ENCODE measurements at places on chromosomes 12 and 14.
A peak's percentile ranks its signal among the peaks of the same experiment; 100 is the strongest.

DNA sequence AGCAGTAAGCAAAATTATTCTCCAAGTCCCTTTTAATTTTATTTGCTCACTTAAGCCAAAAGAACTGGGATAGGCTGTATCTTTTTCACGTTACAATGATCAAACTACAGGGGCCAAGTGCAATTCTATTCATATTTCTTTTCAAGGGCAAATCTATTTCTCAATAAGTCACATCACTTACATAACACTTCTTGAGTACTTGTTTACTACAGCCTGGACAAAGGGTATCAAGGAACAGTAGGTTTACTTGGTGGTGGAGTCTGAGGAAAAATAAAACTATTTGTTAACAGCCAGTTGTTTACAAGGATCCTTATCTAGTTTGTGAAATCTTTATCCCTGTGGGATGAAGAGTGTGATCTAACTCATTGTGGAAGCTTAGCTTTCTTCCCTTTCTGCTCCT lies 72.1 kb downstream of the PDE3A start:
- DNase-seq, result no peak

- DNase-seq, result no peak
These were observed 115.4 kb downstream of the KIF21A start for GRCh38 chr12:39327510-39327909.

DNA sequence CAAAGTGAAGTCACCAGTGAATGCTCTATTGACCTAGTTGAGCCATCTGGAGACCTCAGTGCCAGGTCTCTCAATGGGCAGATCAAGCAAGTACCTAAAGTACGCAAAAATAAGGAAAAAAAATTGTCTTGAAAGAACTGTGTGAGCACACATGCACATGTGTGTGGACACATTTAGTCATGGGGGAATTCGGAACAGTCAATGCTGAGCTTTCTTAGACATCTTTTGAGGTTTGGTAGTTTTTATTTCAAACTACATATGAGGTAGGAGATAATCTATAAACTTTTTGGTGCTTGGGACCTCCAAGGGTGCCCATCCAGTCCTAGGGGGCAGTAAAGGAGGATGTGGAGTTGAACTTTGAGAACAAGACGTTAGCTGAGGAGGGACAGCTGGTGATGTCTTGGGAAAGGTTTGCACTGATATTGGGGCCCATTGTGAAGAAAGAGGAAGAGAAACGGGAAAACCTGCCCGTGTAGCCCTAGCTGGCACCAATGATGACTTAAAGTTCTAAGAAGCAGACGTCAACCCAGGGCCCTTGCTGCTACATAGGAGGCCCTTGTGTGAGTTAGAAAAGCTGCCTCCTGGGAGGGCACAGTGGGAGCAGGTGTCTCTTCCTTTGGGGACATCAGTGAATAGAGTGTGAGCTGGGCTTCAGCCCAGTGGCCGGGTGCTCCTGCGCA lies 124.4 kb downstream of the NT5DC3 start:
- DNase-seq, result no peak

- DNase-seq, result no peak
These were observed 17.3 kb downstream of the GALC start for GRCh38 chr14:87975636-87976035.

DNA sequence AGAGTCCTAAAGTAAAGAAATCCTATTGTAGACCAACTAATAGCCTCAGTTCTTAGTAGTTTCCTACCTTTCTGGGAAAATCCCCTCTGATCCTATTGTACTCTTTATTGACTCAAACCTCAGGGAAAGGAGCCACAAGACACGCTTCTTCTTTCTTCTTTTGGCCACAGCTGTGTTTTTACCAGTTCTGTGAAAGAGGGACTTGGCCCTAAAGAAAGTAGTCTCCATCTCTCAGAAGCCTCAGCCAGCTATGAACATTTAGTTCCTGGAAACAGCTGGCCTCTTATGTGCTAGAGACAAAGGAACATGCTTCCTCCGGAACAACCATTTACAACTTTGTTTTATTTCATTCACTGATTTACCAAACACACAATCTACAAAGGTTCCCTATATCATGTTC lies 66.1 kb upstream of the ARID2 start:
- no peak for DNase-seq

- DNase-seq, result no peak
These were observed 129.6 kb upstream of the SOX5 start for GRCh38 chr12:24079083-24079482.

- no peak for DNase-seq
These were observed 72.4 kb downstream of the RASSF3 start for GRCh38 chr12:64682572-64683277.

DNA sequence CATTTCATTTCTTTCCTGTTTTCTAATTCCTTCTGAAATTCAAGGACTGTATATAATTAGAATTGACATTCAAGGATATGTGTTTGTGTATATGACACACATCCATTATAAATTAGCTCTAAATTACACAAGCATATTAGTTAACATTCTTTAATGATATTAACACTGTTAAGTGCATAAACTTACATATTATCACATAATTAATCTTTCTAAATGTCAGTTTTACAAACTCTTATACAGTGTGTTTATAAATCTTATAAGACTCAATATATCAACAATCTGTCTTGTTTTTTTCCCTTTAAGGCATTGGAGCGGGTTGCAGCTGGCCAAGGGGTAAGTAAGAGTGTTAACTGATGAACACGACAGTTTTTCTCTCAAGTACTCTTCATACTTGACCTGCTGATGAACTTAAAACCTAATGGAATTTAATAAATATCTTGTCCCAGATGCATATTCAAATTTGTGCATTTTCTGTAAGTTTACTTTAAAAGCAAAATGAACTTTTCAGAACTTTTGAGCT lies 76.1 kb downstream of the METTL25 start:
- no peak for DNase-seq

- no peak for DNase-seq
These were observed 35.7 kb downstream of the KIF26A start for GRCh38 chr14:104174051-104174450.

DNA sequence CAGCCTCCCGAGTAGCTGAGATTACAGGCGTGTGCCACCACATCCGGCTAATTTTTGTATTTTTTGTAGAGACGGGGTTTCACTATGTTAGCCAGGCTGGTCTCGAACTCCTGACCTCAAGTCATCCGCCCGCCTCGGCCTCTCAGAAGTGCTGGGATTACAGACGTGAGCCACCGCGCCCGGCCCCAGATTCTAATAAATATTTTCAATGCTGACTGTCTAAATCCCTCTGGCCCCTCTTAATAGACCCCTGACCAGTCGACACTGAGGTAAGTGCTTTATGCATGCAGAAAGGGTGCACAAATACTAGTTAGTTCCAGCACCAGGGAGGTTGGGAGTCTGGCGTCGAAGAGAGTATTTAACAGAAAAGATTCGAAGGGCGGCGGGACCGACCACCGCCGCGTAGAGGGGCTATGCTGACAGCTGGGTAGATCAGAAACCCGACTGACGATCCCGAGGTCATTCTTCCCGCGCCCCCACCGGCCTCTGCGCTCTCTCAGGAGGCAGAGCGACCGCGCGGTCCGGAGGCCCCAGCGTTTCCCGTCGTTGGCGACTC lies 1.1 kb upstream of the SPATS2 start:
- DNase-seq, result no peak

DNA sequence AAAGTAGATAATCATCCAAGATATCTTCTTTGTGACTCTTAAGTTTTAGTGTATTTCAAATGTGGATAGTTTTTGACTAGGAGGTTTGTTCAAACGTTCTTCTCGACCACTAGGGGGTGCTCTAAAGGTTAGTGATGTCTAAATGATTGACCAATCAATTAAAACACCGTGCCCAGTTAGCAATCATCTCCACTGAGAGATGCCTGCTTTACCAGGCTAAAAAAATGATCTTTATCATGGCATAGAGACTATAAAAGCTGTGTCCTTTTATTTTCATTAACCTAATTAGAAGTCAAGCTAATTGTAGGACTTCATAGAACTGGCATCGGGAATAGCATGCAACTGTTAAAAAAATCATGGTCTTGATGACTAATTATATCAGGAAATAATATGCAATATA lies 153.9 kb downstream of the PRKCH start:
- peak; percentile 33 for DNase-seq

DNA sequence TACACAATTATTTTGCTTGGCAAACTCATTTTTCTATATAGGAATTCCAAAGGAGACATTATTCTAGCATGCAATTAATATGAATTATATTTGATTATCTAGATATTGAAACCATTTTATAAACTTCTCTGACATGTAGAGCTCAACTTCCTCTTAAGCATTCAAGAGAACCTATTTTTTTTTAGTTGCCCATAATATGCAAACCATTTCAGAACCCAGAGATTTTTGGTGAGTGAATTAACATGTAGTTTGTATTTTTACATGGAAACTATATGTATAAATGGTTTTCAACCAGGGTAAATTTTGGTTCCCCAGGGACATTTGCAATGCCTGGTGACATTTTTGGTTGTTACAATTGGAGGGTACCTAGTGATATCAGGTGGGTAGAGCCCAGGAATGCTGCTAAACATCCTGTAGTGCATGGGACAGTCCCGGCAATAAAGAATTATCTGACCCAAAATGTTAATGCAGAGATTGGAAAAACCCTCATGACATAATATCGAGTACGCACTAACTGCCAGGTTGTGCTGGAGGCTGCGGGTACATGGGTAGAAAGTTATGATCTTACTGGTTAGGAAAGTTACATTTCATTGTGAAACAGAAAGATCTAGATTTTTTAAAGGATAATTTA lies 338.9 kb upstream of the GARIN2 start:
- DNase-seq, result no peak

- DNase-seq, result no peak
These were observed 5.2 kb downstream of the MYBPC1 start for GRCh38 chr12:101599771-101600484.

GRCh38 chr14:44035707-44036106 lies 471.4 kb downstream of the FSCB start:
- no peak for DNase-seq

DNA sequence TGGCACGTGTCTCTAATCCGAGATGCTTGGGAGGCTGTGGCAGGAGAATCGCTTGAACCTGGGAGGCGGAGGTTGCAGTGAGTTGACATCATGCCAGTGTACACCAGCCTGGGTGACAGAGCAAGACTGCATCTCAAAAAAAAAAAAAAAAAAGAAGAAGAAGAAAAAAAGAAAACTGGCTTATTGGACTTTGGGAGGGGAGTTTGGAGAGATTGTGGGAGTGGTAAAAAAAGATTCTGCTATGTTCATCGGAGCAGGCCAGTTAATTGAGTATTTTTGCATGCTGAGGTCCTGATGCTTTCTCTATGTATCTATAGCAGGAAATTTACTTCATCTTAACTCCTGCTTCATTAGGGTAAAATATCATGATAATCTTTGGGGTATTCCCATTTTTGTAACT lies 11.6 kb downstream of the CNOT2 start:
- no peak for DNase-seq

GRCh38 chr12:52146822-52147366 lies 44.9 kb downstream of the KRT80 start:
- no peak for DNase-seq

DNA sequence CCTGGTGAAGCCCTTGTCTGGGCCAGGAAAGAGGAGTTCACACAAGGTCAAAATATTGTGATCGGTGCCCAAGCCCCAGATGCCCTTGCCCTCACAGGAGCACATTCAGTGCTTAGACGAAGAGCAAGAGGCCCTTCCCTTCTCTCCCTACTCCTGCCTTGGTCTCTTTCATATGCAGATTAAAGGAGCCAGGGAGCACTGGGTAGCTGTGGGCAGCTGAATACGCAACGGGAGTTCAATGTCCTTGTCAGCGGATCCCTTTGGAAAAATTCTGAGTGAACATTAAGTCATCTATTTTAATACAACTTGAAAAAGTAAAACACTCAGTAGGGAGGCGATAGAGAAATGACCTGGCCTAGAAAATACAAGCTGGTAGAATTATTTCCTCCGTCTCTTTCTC lies 1489.4 kb downstream of the AACS start:
- DNase-seq, result no peak

DNA sequence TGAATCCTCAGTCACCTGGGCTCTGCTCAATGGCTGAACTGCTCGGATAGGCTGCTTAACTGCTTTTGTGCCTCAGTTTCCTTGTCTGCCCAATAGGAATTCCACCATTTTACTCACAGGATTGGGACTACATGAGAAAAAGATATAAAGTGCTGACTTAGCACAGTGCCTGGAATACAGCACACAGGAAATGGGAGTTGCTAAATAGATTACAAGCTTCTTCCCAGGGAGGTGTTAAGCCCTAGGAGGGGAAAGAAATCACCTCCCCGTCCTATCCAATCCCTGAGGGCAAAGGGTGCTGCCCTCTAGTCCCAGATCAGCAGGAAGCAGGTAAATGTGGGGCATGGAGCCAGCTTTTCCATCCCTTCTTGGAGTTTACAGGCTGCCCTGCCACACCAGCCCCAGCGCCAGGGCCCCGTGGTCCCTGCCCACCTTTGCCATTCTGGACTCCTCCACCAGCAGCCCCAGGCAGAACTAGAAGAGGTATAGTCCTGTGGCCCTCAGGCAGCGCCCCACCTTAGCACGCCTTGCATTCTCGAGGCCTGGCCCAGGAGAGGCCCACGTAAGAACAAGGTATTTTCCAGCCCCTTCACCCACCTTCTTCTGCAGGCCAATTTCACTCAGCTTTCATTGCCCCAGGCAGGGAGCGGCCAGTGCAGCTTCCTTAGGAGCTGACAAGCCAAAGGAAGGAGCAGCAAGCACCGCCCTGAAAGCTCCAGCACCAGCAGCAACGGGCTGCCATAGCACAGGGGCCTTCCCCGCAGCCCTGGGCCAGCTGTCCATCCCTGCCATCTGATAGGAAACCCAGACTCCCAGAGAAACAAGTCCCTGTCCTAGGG lies 28.8 kb upstream of the RPLP0 start:
- DNase-seq, result no peak

DNA sequence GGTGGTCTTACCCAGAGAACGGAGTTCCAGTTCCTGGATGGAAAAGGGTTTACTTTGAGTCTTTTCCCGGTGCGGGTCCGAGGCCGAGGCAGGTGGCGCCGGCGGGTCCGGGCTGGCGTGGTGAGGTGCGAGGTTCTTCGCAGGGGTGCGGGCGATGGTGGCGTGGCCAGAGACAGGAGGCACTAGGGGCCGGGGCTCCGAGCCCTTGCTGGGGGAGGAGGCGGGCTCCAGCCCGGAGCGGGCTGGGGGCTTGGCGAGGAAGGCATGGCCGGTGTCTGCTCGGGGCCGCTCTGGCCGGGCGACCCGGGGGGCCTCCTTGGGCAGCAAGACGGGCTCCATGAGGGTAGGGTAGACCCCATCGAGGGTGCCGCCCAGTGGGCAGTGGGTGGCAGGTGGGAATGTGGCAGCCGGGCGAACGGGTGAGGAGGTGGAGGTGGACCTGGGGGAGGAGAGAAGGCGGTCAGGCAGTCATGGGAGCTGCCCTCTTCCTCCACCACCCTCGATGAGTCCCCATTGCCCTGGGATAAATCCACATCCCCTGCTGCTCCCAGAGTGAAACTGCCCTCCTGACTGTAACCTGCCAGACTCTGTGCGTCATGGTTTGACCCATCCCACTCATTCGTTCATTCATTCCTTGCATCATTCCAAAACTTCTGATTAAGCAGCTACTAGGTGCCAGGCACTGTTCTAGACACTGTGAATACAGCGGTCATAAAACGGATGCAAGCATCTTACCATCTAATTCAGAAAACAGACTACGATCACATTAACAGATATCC lies 42.0 kb downstream of the RFLNA start:
- no peak for DNase-seq

- no peak for DNase-seq
These were observed 521 bp upstream of the GMFB start for GRCh38 chr14:54489318-54489683.

- DNase-seq, result no peak
These were observed 420.2 kb upstream of the TBX3 start for GRCh38 chr12:115103884-115104883.

Data from GM19239 (cell line).